ENCODE measurements at places on chromosomes 1 and 21. TPM values are rescaled to one million over a fixed set of nuclear protein-coding genes. Genes with fewer than 3 reads are reported as not detected.

- peaks cover 52% of the 10 kb centered on the region for H3K27me3 ChIP-seq
- H3K27ac ChIP-seq, result no peak overlapping the region
- no peak for DNase-seq
- H3K36me3 ChIP-seq, result no peaks in the 10 kb centered on the region
Measured at GRCh38 chr21:42490720-42491119, 5.3 kb downstream of the RSPH1 start.

DNA sequence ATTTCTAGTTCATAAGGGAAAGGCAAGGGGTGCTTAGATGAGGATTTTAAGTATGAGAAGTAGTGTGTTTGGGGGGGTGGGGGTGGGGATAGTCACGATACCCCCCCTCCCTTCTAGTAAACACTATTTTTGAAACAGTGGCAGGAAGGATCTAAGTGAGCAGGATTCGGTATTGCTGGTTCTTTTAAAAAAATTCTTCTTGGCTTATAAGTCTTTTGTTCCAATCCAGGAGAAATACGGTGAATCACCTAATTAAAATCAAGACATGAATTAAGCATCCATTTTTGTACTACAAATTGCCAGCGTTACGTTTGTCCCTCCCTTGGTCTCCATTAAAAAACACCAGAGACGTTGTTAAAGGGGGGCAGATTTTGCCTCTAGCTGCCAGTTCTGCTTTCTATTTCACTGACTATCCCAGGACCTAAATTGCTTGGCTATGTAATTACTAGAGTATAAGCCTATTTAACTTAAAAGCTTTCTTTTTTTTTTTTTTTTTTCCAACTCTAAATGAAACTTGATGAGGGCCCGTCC, 911 bp downstream of the LMO4 start:
- peak overlapping the region; percentile 84 for H3K27ac ChIP-seq
- H3K36me3 ChIP-seq, result peaks cover 9% of the 10 kb centered on the region
- H3K4me1 ChIP-seq, result peaks cover 19% of the 10 kb centered on the region
- H3K4me3 ChIP-seq, result peak overlapping the region; percentile 80
- H3K27me3 ChIP-seq, result no peaks in the 10 kb centered on the region

- H3K36me3 ChIP-seq, result peaks cover 42% of the 10 kb centered on the region
- peak overlapping the region; percentile 8 for H3K27ac ChIP-seq
- no peaks in the 10 kb centered on the region for H3K27me3 ChIP-seq
Measured at GRCh38 chr21:34885125-34885524, 164.0 kb downstream of the RUNX1 start.

The WNT4 gene
- total RNA-seq, result not detected

GRCh38 chr1:92029241-92029922, 403 bp upstream of the EPHX4 start:
- H3K4me3 ChIP-seq, result no peak overlapping the region
- H3K36me3 ChIP-seq, result no peaks in the 10 kb centered on the region
- H3K4me1 ChIP-seq, result no peaks in the 10 kb centered on the region
- peaks cover 12% of the 10 kb centered on the region for H3K27me3 ChIP-seq

The SPRR2E gene
- not detected for total RNA-seq

DNA sequence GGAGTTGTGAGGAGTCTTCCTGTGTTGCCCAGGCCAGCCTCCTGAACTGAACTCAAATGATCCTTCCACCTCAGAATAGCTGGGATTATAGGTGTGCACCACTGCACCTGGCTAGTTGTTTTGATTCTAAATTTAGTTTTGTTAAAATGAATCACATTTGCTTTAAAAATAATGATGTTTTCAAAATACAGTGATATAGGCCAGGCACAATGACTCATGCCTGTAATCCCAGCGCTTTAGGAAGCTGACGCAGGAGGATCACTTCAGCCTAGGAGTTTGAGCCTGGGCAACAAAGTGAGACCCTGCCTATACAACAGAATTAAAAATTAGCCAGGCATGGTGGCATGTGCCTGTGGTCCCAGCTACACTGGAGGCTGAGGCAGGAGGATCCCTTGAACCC, 24.3 kb downstream of the RTCA start:
- H3K27me3 ChIP-seq, result no peaks in the 10 kb centered on the region
- H3K27ac ChIP-seq, result no peak overlapping the region
- no peak overlapping the region for H3K4me3 ChIP-seq
- DNase-seq, result no peak
- H3K36me3 ChIP-seq, result peaks cover 73% of the 10 kb centered on the region

- no peaks in the 10 kb centered on the region for H3K36me3 ChIP-seq
- H3K27me3 ChIP-seq, result peaks cover 17% of the 10 kb centered on the region
- no peak overlapping the region for H3K4me3 ChIP-seq
- DNase-seq, result no peak
- no peak overlapping the region for H3K27ac ChIP-seq
Measured at GRCh38 chr1:37403166-37403565, 71.2 kb upstream of the ZC3H12A start.

DNA sequence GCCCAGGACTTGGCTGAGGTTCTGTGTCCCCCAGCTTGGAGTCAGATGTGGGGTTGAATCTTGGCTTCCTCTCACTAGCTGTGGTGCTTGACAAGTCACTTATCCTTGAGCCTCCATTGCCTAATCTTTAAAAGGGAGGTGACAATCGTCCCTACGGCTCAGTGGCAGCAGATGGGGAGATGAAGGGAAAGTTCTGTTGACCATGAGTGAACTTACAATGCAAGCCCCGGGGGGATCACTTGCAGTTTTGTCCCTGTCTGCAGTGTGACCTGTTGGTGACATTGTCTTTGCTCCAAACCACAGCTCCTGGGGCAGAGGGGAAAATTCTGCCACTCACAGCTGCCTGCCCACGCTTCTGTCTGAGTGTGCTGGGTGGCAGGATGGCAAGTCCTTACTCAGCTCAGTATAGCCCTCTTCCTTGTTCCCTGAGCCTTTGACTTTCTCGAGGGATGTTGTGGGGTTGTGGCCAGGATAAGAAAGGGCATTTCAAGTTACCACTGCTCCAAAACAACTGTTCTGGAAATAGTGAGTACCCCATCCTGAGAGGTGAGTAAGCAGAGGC, 1.7 kb downstream of the PCSK9 start:
- no peak for DNase-seq
- H3K36me3 ChIP-seq, result peaks cover 50% of the 10 kb centered on the region
- H3K4me1 ChIP-seq, result peaks cover 40% of the 10 kb centered on the region
- 0 out of 3 replicates have a peak overlapping the region, but pooled peaks have one; percentile 67 for H3K27ac ChIP-seq

- H3K27me3 ChIP-seq, result peaks cover 70% of the 10 kb centered on the region
- H3K36me3 ChIP-seq, result no peaks in the 10 kb centered on the region
- no peak overlapping the region for H3K4me3 ChIP-seq
- peaks cover 58% of the 10 kb centered on the region for H3K4me1 ChIP-seq
Measured at GRCh38 chr1:1123581-1124507, 8.0 kb upstream of the C1orf159 start.

The CYP4A22 gene
- total RNA-seq, result 0.07 TPM

DNA sequence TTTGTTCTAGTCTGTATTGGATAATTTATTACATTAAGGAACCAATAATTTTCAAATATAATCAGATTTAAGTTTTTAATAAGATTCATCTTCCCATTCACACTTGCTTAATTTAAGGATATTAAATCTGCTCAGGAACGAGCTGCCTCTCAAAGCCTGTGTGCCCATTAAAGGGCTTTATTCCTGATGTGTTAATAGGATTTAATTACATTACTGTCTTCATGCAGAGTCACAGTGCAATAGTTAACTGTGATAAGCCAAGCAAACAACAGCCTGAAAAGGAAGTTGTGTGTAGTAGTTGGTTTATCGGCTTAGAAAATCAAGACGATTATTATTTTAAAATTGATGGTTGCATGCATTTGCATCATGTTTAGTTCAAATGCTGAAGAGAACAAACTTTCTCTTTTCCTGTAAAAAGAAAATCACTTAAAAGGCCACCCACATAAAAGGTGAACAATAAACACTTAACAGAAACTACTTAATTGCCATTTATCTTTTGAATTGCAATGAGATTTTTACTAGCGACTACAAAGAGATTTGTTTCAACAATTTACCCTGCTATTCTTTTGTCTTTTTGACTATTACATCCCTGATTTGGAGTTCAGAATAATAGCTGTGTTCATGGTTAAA, 174.6 kb downstream of the RWDD3 start:
- no peak overlapping the region for H3K4me3 ChIP-seq
- H3K36me3 ChIP-seq, result no peaks in the 10 kb centered on the region
- DNase-seq, result no peak
- H3K27me3 ChIP-seq, result no peaks in the 10 kb centered on the region
- H3K27ac ChIP-seq, result no peak overlapping the region

GRCh38 chr1:158706096-158706495, 5.6 kb upstream of the OR6K2 start:
- DNase-seq, result no peak
- H3K27me3 ChIP-seq, result no peaks in the 10 kb centered on the region
- no peak overlapping the region for H3K27ac ChIP-seq
- H3K4me1 ChIP-seq, result no peaks in the 10 kb centered on the region

GRCh38 chr1:170307426-170307825, 161.7 kb downstream of the NTMT2 start:
- H3K27me3 ChIP-seq, result no peaks in the 10 kb centered on the region
- no peaks in the 10 kb centered on the region for H3K4me1 ChIP-seq
- H3K4me3 ChIP-seq, result no peak overlapping the region
- no peaks in the 10 kb centered on the region for H3K36me3 ChIP-seq
- no peak overlapping the region for H3K27ac ChIP-seq
- no peak for DNase-seq

DNA sequence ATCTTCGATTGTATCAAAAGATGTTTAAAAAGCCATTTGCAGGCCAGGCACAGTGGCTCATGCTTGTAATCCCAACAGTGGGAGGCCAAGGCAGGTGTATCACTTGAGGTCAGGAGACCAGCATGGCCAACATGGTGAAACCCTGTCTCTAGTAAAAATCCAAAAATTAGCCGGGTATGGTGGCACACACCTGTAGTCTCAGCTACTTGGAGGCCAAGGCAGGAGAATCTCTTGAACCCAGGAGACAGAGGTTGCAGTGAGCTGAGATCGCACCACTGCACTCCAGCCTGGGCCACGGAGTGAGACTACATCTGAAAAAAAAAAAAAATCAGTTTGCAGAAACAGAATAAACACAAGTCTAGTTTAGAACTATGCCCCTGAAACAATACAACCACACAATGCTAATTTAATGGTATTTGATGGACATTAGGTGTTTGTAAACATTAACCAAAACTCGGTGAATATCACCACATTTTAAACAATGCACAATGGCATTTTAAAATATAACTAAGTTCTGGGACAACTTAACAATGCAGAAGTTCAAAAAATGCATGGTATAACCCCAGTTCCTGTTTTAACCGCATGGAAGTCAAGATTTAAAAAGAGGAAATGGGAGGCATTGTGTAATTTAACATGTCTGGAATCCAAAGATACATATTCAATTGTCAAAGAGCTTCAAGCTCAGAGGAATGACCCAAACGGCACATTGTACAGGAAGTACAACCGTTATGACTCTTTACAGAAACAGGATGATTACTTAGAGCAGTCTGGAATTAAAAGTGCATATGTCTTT, 7.1 kb upstream of the PTTG1IP start:
- H3K4me3 ChIP-seq, result no peak overlapping the region
- H3K27me3 ChIP-seq, result peaks cover 1% of the 10 kb centered on the region
- no peaks in the 10 kb centered on the region for H3K36me3 ChIP-seq
- H3K4me1 ChIP-seq, result peaks cover 35% of the 10 kb centered on the region
- no peak for DNase-seq
